Stimulated activated CD8-positive, alpha-beta memory T cell treated with anti-CD3 and anti-CD28 coated beads, Interleukin-12 subunit alpha, Interleukin-12 subunit beta, amount 100 ng/mL, for 4 hours (primary cell): ENCODE measurements at places on chromosomes 7 and 10.

DNA sequence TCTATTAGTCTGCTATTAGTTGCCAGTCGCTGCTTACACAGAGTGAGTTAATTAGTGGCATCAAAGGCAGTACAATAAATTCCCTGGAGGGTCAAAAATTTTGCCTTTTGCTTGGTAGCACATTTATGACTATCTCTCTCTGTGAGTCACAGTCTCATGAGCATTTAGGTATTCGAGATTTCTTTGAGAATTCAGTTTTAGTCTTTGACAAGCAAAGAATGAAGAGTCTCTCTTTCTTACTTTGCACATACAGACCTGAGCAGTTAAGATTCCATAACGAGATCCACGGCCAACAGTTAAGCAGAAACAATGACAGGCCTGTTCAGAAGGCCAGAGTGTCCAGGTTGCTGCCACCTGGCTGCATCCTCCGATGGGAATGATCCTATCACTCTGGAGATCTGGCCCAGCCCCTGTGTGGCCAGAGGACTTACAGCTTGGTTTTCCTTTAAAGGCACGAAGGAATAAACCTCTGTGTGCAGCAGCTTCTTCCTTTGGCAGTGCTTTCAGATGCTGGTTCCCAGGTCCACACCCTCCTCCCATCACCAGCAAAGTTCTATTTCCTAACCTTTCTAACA lies 80.6 kb downstream of the GLI3 start:
- DNase-seq: no peak

GRCh38 chr7:132348341-132348740 lies 227.9 kb downstream of the PLXNA4 start:
- no peak for DNase-seq

DNA sequence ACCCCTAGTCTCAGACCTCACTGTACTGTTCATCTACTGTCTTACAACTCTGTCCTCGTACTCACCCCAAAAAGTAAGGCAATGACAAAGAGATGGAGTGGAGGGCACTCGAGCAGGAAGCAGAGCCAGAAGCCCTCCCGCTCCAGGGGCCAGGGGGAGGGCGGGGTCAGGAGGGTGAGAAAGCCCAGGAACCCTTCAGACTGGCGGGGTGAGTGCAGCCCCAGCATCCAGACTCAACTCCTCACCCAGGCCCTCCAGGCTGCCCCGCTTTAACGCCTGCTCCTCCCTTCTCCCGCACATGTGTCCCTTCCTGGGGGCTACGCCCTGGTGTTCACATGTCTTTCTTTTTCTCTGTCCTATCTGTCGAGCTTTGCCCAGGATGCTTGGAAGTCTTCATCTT lies 66.1 kb downstream of the CALML3 start:
- no peak for DNase-seq

DNA sequence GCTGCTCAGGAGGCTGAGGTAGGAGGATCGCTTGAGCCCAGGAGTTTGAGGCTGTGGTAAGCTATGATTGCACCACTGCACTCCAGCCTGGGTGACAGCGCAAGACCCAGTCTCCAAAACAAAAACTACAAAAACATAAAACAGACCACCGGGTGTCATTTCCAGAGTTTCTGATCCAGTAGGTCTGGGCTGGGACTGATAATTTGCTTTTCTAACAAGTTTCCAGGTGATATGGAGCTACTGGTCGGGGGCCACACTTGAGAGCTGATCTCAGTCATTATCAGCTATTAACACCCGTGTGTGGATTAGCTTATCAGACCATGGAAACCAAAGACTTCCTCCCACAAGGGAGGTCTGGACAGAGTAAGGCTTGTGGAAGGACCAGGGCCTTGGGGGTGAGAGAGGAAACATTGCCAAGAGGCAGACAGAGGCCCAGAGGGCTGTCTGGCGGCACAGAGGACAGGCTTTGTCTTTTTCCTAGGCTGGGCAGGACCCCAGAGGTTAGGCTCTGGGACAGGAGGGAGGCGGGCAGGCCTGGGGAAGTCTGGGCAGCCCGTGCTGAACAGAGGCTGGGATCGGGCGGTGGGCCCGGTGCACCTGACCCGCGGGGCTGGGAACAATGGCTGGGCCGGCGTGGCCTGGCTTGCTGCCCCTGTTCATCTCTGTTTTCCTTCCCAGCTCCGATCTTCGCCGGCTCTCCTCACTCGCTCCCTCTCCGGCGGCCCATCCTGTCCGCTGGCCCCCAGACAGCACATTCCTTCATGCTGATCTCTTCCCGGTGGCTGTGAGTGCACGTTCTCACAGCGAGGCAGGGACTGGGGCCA lies 25.2 kb downstream of the TMEM270 start:
- no peak for DNase-seq

DNA sequence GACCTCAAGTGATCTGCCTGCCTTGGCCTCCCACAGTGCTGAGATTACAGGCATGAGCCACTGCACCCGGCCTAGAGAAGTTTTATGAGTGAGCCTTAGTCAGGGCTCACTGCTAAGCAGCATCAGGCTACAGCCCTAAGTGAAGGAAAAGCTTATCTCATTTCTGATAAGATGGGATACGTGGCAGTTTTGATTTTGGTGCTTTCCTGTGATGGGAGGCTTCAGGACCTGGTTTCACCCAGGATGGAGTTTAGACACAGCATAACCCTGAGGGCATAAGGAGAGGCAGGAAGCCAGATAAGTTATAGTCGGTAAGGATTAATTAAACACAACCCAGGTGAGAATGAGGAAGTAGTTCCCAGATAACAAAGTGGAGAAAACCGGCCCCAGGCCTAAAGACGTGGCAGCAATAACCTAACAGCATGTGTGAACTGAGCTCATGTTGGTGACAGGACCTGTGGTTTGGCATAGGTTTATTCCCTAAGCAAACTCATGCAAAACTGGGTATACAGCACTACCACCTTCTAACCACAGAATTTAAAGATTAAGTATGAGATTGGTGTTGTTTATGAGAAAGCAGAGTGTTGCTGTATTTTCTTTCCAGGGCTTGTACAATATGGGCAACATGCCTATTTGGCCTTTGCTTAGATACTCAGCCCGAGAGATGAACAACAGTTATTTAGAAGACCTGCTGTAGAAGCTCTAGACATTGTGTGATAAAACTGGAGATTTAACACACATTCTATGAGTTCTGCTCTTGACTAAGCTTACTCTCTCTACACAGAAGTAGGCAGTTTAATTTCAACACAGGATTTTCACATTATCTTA lies 119.4 kb downstream of the COL28A1 start:
- DNase-seq: no peak

GRCh38 chr7:139763330-139763729 lies 14.5 kb downstream of the HIPK2 start:
- DNase-seq: no peak

DNA sequence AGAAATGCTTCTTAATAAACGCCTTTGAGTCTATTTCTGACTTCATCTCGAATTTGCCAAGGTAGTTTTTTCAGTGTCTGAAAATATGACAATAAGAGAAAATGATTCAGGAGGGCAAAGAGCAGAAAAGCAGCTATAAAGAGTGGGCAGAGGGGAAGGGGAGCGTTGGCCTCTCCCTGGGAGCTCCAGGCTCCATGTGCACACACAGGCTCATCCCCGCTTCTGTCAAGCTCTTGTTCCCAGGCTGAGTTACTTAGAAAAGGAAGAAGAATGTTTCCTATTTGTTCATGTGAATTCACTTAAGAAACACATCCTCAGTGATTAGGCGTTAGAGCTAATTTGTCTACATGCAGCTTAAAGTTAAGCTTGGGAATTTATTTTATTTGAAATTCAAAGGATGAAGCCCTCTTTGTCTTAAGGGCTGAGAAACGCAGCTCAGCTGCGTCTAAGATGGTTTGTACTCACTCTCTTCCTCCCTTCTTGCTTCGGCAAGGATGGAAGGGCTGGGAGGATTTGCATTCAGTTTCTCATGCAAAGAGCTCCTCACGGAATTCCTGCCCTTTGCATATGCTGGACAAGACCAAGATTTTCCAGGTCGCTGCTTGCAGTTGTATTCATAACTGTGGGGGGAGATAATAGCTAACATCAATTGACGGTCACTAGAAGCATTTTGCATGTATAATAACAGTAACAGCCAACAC lies 29.0 kb upstream of the ATXN7L1 start:
- no peak for DNase-seq

DNA sequence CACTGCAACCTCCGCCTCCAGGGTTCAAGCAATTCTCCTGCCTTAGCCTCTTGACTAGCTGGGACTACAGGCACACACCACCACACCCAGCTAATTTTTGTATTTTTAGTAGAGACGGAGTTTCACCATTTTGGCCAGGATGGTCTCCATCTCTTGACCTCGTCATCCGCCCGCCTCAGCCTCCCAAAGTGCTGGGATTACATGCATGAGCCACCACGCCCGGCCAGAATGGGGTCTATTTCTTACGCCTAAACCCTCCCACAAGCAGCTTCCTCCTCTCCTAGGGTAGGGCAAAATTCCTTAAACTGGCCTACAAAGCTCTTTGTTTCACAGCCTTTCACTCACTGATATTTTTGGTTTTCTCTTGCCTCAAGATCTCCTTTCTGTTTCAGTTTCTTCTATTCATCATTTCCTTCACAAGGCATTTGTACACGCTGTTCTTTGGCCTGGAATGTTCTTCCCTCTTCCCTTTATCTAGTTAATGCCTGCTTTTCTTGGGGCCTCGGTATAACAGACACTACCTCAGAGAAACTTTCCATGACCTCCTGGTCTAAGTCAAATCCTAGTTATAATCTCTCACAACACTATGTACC lies 6.7 kb downstream of the CPEB3 start:
- DNase-seq: no peak

DNA sequence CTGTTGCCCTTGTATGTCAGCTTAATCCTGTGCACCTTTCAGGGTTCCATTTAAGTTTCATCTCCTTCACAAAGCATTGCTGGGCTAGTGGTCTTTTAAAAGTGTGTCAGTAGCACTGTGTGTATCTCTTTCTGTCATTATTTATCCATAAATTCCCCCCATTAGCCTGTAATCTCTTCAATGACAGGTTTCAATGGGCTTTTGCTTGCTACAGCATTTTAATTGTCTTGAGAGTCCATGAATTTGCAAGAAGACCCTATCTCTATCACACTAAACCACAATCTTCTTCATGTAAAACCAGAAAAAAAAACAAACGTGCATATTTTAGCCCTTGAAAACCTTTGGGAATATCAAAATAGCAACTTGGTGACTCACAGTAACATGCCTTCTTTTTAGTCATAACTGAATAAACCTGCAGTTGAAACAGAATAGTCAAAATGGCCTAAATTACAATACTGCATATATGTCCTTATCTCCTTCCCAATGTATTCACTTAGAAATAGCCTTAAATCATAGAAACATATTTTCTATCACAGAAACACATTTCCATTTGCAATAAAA lies 118.6 kb downstream of the PON1 start:
- no peak for DNase-seq

- DNase-seq: no peak
Observed at GRCh38 chr7:132291481-132291880, 284.8 kb downstream of the PLXNA4 start.

DNA sequence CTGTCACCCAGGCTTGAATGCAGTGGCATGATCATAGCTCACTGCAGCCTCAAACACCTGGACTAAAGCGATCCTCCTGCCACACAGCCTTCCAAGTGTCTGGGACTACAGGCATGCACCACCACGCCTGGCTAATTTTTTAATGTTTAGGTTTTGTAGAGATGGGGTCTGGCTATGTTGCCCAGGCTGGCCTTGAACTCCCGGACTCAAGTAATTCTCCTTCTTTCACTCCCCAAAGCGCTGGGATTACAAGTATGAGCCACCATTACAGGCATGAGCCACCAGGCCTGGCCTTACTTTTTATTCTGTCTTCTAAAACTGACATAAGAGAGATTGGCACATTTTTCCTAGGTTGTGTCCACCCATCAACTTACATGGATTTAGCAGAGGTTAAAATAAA lies 33.3 kb downstream of the TACC2 start:
- DNase-seq: no peak

DNA sequence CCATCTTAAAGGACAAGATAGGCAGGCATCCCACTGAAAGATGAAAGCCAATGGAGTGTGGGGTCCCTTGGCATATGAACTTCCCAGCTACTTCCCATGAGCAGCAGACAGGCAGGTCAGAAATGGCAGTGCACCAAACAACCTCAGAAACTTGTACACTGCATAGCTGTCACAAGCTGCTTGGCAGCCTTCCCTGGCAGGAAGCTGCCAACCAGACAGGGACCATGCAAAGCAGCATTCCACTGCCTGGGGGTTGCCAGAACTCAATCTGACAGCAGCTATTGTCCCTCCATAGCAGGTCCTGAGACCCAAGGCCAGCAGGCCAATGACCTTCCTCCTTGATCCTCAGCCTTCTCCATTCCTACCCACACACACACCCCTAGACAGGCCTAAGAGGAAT lies 139.5 kb downstream of the PLCE1 start:
- no peak for DNase-seq

GRCh38 chr10:117477211-117477947 lies 65.2 kb upstream of the EMX2 start:
- DNase-seq: no peak

GRCh38 chr10:133537546-133538545 lies 10.7 kb downstream of the CYP2E1 start:
- no peak for DNase-seq

DNA sequence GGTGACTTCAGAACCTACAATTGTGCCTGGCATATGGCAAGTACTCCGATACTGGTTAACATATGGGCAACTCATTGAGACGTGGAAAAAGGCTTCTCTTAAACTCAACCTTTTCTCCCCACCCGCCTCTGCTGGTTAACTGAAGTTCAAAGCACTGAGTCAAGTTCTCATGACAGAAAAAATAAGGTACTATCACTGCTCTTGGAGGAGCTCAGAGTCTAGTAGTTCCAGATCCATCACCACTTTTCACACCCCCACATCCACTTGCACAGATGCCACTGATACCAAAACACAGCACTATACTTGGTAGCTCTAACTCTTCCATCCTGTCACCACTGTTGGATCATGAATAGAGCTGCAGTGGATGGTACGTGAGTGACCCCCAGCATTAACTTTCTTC lies 36.2 kb downstream of the CCDC6 start:
- no peak for DNase-seq
